ENCODE measurements at places on chromosomes 3 and 15.

- DNase-seq, result no peak
Measured at GRCh38 chr3:46468753-46469600, 4.3 kb upstream of the LTF start.

DNA sequence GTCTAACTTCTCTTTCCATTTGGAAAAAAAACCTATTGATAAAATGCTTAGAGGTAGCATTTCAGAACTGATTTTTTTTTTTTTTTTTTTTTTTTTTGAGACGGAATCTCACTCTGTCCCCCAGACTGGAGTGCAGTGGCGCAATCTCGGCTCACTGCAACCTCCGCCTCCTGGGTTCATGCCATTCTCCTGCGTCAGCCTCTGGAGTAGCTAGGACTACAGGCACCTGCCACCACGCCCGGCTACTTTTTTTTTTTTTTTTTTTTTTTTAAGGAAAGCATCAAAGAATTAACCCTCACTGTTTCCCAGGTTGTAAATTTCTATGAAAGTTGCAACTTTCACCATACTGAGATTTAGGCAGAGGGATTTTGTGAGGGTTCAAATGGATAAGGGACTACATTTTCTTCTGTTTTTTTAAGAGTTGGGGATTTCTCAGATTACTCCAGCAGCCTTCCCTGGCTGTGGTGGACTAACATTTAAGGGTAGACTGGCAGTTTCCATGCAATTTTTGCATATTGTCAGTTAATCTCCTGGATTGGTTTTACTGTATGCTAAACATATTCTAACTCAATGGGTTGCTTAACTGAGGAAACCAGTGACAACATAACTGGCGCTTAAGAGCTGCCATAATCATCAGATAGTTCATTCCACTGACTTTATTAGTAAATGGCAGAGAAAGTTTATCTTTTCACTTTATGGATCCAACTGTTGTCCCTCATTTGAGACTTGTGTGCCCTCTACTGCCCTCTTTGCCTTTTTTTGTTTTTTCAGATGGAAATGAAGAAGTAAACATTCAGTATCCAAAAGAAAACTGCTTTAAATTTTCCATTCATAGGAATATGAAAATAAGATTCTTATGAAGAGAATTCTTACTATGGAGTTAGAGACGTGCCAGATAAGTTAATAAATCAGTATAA, 93.7 kb downstream of the NPTN start:
- DNase-seq, result no peak

DNA sequence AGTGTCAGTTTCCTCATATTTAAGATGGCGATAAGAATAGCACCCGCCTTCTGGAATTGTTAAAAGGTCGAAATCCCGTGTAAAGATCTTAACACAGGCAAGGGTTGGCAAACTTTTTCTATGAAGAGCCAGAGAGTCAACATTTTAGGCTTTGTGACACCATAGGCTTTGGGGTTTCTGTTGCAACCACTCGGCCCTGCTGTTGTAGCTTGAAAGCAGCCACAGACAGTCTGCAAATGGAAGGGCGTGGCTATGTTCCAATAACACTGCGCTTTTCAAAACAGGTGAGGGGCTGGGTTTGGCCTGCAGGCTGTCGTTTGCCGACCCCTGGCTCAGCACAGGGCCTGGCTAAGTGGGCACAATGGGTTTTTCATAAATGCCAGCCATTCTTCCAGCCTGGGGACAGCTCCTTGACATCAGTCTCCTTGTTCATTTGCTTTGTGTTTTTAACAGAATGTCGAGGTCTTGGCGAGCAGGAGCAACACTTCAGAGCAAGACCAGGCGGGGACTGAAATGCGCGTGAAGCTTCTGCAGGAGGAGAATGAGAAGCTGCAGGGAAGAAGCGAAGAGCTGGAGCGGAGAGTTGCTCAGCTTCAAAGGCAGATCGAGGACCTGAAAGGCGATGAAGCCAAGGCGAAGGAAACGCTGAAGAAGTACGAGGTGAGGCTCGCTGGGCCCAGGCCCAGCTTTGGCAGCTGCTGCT, 75.2 kb upstream of the MYZAP start:
- no peak for DNase-seq

DNA sequence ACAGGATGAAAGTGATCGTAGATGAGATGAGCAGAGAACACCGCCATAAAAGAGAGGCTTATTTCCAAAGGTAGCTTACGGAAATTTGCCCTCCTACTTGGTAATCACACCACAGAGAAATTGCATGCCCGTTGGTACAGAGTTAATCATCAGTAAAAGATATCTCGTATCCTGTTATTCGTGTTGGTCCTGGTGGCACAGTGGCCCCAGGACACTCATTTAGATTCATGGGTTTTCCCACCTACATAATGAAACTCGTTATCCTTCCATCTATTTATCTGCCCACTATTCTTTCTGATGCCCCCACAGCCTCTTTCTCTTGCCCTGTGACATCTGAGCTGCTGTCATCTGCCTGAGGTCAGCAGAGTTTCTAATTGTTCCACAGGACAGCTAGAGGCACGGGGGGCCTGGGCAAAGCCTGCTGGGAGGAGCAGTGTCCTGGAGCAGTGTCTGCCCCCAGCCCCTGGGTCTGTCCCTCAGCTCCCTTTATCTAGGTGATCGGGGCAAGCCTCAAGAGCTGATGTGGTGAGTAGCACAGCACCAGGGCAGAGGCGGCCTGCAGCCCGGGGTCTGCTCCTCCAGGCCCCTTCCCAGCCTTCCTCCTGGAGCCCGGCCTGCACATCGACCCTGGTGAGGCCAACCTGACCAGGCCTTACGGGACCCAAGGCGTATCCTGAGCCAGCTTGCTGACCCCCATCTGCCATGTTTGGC, 42.2 kb downstream of the PXYLP1 start:
- DNase-seq, result no peak

- DNase-seq, result no peak
Measured at GRCh38 chr15:67731112-67731721, 94.1 kb upstream of the SKOR1 start.

DNA sequence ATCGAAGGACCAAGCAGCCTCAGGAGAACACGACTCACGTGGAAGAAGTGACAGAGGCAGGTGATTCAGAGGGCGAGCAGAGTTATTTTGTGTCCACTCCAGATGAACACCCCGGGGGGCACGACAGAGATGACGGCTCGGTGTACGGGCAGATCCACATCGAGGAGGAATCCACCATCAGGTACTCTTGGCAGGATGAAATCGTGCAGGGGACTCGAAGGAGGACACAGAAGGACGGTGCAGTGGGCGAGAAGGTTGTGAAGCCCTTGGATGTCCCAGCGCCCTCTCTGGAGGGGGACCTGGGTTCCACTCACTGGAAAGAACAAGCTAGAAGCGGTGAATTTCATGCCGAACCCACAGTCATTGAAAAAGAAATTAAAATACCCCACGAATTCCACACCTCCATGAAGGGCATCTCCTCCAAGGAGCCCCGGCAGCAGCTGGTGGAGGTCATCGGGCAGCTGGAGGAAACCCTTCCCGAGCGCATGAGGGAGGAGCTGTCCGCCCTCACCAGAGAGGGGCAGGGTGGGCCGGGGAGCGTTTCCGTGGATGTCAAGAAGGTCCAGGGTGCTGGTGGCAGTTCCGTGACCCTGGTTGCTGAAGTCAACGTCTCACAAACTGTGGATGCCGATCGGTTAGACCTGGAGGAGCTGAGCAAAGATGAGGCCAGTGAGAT, 26.0 kb downstream of the SYNM start:
- no peak for DNase-seq

DNA sequence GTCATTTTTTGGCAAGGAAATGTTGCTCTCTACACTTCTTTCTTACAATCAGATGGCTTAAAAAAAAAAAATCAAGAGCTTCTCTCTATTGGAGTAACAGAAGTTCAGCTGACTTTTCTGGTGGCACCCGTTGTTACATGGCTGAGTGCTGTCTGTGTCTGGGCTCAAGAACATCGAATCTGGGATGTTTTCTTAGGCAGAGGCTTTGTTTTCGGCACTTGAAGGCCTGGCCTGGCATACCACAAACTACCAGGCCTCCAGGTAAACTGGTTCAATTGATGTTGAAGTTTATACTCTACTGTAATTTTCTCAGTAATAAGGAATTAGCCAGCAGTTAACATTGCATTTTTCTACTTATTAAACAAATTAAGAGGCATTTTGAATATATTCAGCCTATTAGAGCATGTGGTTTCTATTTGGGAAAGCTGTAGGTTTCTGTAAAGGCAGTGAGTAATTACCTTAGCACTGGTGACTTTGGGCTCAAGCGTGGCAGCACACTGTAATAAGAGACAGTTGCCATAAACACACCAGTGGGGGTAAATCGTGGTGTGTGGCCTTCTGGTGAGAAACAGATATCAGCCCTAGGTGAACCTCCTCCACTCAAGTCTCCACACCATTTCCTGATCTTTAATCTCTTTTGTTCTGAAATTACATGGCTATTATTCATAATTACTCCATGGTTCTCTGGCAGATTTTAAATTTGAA, 544.7 kb downstream of the MECOM start:
- no peak for DNase-seq

- no peak for DNase-seq
Measured at GRCh38 chr15:69973880-69974279, 123.8 kb downstream of the TLE3 start.

DNA sequence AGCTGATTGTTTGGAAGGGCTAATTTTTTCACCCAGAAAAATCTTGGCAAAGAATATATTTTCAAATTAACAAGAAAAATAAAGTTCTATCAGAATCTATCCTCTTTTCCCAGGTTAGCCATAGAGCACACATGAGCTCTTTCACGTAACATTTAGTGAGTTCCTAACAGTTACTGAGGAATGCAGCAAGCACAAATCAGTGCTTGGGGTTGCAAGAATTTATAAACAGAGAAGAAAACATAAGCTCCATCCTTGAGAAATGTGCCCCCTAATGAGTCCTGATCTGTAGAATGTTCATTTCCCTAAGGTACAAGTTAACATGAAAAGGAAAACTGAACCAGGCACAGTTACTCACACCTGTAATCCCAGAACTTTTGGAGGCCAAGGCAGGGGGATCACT, 13.9 kb downstream of the EOGT start:
- no peak for DNase-seq

DNA sequence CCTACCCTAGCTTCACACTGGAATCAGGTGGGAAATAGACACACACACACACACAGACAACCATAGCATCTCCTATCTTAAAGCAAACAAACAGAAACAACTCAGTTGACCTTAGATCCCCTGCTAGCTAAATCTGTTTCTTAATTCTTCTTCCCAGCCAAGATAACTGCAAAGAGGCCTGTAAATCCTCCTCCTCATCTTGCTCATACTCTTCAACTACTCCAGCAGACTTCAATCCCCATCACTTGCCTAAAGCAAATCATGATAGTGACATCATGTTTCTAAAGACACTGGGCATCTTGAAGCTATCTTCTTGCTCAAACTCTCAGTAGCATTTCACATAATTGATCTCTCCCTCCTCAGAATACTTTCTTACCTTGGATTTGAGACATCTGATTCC, 303.0 kb downstream of the RBMS3 start:
- no peak for DNase-seq

GRCh38 chr15:40782609-40783227, 12.9 kb downstream of the C15orf62 start:
- DNase-seq, result peak; percentile 61

DNA sequence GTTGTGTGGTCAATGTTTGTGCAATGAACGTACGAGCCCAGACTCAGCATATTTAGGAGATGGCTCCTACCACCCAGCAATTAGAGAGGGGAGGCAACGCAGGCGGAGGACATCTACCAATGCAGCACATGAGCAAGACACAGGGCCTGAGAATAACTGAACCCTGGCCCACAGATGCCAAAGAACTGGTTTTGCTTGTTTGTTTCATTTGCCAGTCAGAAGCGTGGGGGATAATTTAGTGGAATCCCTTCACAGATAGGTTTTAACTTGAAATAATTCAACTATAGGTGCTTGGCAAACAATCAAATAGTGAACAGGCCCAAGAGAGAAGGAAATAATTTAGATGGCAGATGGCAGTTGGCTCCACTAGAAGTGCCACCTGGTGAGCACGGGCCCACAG, 54.8 kb downstream of the LIPC start:
- no peak for DNase-seq

DNA sequence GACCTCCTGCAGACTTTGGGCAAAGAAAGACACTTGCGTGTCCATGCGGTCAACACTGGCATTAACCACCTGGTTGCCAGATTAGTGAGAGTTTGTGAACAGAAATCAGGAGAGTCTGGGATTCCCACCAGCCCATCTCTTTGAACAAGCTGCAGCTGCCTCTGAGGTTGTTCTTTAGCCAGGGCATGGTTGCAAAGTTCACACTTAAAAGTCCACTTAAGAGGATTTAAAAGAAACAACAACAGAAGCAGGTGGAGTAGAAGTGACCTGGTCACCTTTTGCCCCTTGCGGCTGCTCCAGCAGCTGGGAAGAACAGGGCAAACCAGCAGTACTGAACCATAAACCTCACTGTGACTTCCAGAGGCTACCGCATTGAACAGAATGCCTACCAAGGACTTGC, 97.3 kb downstream of the FOXB1 start:
- no peak for DNase-seq

DNA sequence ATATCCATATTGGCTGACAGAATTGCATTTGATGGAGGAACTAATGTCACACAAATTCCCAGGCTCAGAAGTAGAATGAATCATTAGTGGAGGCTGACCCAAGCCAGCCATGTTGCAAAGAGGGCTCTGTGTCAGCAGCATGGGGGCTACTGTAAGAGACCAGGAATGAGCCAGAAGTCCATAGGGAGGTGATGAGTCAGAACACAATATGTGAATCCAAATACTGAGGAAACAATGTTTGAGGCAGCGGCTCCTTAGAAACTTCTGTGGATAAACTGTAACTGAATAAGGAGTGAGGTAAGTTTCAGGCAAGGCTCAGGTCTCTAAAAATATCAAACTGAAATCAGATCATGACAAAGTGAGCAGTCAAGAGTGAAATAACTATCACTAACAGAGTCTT, 170.7 kb downstream of the WDR72 start:
- no peak for DNase-seq

DNA sequence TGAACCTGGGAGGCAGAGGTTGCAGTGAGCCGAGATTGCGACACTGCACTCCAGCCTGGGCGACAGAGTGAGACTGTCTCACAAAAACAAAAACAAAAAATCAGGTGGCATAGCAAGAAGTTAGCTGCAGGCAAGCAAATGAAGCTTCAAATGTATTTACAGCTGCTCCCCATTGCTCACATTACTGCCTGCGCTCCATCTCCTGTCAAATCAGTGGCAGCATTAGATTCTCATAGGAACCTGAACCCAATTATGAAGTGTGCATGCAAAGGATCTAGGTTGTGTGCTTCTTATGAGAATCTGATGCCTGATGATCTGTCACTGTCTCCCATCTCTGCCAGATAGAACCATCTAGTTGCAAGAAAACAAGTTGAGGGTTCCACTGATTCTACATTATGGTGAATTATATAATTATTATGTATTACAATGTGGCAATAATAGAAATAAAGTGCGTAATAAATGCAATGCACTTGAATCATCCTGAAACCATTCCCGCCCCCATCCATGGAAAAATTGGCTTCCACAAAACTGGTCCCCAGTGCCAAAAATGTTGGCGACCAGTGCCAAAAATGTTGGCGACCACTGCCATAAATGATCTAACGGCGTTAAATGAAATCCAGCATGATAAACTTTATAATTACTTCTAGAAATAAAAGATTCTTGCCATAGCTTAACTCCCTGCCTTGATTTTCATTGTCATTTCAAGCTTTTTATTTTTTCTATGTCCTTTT, 616.7 kb upstream of the NAALADL2 start:
- no peak for DNase-seq
